ENCODE measurements at places on chromosomes 7 and 10.

DNA sequence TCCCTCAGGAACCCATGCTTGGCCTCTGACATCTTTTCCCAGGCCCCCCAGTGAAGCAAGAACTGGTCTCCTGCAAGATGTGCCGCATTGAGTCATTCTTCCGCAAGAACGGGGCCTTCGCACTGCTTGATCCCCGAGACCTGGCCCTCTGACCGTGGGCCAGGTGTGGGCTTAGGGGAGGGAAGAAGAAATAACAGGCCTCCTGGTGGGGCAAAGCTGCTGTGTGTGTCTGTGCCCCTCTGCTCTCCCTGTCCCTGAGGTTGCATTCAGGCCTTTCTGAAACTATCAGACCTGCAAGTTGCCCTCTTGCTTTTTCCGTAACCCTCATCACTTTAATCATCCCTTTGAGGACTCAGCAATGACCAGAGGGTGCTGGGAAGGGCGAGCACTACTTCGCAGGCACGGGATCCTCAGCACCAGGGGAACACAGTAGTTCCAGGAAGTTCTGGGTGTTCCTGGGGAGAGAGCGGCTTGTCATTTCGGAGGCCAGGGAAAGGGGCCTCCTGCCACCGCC, 6.0 kb downstream of the ATP6V1F start:
- no peak for DNase-seq

DNA sequence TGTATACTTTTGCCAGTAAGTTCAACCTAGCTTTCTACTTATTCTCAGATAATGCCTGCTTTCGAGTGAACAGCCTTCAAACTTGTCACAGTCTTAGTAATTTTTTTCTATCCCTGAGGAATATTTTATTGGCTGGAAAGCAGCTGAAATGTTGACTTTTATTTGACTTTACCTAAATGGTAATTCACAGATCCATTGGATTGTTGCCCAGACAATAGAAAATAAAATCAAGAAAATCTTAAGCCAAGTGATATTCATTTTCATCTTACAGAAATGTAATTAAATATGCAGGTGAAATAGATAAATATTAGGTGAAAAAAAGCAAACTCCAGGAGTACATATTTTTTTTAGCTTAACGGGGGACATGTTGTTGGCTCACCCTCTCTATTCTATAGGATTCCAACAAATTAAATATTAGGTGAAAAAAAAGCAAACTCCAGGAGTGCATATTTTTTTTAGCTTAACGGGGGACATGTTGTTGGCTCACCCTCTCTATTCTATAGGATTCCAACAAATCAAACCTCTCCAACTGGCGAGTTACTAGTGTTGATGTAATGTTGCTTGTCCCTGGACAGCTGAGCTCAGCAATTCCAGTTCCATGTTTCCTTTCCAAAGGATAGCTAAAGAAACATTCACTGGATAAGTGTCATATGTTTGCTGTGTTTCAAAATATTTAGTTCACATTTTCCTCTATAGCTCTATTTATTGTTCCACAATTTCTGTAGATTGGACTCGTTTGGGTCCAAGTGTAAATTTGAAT, 4.2 kb downstream of the TMEM26 start:
- DNase-seq: no peak

- DNase-seq: peak; percentile 56
Observed at GRCh38 chr7:78226059-78226719, 427.6 kb downstream of the PHTF2 start.

- no peak for DNase-seq
Observed at GRCh38 chr10:132184816-132185593, 1.7 kb upstream of the DPYSL4 start.

DNA sequence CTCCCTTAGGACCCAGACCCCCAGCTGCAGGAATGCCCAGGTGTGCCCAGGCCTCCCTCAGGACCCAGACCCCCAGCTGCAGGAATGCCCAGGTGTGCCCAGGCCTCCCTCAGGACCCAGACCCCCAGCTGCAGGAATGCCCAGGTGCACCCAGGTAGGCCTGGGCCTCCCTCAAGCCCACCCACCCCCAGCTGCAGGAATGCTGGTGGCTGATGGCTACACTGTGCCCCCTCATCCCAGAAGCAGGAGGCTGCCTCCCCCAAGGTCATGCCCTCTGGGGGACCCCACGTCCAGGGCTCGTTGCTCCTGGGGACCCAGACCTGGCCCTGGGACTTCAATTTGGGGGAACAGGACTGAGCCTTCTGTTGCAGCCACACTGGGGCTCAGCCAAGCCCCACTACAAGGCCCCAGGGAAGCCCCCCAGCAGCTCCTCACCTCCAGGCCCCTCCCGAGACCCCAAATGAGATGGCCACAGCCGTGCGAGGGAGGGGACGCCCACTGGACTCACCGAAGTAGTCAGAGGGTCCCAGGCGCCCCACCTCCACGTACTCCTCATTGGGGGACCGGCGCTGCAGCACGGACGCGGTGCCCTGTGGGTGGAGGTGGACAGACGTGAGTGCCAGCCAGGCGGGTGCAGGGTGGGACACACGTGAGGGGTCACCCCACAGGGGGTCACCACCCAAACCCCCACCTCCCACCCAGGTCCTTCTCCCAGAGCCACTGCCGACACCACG, 31.4 kb upstream of the PDGFA start:
- no peak for DNase-seq

- no peak for DNase-seq
Observed at GRCh38 chr7:92755680-92756079, 80.7 kb downstream of the CDK6 start.

DNA sequence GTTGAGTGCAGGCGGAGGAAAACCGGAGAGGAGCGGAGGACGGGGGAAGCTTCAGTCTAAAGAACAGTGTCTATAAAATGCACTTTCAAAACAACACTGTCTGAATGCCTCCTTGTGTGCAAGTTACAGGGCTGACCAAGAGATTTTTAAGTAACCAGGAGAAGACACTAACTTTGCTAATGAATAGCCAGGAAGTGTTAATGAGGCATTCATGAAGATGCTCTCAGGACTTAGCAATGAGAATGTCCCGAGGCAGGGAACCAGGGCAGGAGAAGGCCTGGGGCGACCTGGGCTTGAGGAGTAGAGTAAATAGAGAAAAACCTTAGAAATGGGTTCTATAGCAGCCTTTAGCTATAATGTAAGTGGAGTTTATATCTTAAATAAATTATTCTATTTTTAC, 312.1 kb downstream of the SKIDA1 start:
- no peak for DNase-seq

DNA sequence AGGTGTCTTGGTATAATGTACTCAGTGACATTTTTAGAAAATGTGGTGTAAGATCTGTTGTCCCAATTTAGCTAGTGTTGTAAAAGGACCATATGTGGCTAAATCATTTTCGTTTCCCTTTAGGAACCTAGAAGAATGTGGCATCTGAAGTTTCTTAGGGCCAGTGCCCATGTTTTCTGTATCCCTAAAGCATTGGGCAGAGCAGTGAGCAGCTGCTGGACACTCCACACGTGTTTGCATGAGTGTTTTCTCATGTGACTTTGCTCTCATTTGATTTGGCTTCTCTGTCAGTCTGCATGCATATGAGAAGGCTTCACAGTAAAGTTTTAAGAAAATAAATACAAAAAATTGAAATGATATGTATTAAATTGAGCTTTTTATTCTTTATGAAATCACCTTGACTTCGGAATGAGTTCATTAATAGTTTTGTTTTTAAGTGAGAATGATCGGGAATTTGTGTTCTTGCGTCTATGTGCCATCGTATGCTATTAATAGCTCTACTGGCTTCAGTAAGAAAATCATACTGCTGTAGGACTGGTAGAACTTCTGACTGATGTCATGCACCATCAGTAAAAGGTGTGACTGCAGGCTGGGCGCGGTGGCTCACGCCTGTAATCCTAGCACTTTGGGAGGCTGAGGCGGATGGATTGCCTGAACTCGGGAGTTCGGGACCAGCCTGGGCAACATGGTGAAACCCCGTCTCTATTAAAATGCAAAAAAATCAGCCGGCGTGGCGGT, 61.3 kb downstream of the RBM33 start:
- DNase-seq: no peak

GRCh38 chr10:33190406-33190805, 144.1 kb downstream of the NRP1 start:
- DNase-seq: peak; percentile 50

GRCh38 chr7:4238861-4239260, 443.2 kb upstream of the FOXK1 start:
- no peak for DNase-seq

DNA sequence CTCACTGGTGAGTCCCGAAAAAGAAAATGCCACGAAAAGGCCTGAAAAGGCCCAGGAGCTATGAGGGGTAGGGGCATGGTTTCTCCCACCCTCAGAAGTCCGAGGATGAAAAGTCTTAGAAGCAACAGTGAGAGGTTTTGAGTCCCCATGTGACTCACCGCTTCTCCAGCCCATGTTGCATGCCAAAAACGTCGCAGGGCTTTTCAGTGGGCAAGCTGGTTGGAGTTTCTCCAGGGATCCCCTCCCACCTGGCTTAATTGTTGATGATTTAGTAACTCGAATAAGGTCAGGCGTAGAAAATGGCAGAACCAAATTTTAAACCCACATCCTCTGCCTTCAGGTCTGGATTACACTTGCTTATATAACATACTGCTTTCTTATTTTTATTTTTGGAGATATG, 96.3 kb upstream of the ARMC3 start:
- peak; percentile 34 for DNase-seq

DNA sequence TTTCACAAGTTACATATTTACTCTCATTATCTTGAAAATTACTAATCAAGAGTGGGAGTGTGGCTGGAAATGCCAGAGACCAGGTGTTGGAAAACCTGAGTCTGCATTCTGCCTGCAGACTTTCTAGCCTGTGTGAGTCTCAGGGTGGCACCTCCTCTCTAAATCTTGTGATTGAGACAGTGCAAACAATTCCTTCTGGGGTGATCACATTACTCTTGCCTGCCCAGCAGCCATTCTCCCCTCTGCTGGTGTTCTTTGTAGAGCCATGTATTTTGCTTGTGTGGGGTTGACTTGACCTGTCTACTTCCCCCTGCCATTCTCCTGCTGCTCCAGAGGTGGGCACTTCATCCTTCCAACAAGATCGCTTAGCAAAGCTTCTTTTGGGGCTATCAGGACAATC, 101.1 kb downstream of the RAPGEF5 start:
- DNase-seq: no peak

DNA sequence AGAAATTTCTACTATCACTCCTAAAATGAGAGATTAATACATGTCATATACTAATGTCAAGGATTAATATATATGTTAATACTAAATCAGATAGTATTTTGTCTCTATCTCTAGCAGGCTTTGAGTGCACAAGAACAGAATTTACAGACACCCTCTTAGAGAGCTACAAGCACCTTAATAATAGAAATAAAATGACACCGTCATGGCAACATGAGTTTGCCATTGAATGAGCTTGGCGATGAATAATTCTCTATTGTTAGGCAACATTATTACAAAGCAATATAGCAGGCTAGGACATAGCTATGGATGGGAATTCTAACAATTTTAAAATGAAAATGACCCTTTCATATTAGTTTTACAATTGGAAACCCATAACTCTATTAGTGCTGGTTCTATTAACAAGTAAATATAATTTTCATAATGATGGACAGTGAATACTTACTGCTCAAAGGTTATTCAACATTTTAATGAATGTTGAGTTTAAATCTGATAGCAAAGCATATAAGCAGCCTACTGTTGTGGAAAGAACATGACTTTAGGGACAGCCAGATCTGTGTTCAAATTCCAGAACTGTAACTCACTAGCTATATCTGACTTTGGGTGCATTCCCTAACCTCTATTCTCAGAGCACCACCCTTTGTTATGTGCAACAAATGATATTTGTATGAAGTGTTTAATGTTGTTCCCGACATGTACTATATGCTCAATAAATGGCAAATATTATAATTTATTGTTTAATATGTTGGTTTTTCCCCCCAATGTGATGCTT, 184.5 kb upstream of the DKK1 start:
- DNase-seq: no peak

- no peak for DNase-seq
Observed at GRCh38 chr7:24924375-24924774, 55.6 kb downstream of the OSBPL3 start.

GRCh38 chr7:132575982-132576720, at the start of gene PLXNA4:
Gene PLXNA4 (minus strand): TSS chr7:132576470. CDS start chr7:132508693, 67,777 bp downstream.
- peak; percentile 11 for DNase-seq

DNA sequence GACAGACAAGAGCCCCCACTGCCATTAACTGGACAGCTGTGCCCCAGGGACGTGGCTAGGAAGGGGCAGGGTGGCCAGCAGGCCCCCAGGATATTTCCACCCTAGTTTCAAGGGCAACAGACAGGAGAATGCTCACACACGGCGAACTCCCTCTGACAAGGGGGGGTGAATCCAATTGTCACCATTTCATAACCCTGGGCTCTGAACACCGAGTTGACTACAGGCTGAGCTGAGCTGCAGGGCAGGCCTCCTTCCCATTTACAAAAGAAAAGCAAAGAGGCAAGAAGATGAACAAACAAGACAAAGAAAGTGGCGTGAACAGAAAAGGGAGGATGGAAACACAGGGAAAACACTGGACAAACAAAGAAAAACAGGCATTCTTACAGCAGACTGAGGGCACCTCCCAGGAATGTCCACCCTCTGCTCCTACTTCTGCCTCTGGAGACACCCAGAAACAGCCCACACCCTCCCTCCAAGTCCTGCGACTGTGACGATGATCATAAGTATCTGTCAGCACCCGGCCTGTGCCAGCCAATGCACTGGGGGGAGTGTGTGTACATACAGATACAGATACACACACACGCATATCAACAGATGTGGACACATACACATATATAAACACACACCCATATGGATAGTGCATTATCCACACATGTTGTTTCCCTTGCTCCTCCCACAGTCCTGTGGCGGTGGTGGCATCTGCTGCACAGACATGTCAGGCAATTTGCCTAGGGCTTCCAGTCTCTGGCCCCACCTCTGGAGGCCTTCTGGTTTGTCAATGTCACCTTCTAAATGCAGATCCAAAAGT, 66.2 kb downstream of the FAM53B start:
- peak; percentile 23 for DNase-seq

DNA sequence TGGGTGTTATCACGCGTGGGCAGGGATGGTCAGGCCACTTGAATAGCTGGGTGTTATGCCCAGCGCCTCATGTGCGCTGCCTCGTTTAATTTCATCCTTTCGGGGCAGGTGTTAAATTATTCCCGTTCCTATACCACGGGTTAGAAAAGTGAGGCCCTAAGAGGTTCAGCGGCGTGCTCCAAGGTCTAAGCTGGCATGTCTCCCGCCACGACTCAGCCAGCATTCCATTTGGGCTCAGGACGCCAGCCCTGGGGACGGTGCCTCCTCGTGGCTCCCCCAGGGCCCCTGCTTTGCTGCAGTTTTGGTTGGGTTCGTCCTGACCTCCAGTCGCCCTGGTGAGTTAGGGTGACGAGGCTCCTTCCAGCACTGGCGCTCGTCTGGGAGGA, 124.5 kb downstream of the TRRAP start:
- DNase-seq: no peak

DNA sequence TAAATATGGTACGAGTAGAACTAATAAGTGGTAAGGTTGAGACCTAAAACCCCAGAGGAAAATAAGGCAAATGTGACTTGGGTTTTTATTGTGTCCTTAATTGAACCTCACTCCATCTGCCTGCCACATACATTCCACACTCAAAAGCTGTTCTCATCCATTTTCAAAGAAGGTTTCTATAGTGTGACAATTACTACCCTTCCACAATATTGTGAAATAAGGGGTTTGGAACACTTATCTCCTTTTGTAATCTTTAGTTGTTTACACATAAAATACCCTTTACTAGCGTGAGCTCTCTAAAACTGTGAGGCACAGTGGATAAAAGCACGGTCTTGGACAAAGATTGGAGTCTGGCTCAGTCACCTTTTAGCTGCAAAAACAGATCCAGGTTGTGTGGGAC, 166.6 kb downstream of the THSD7A start:
- DNase-seq: no peak

All from fibroblast of the aortic adventitia (primary cell).